ENCODE measurements at places on chromosomes 3 and 15.

DNA sequence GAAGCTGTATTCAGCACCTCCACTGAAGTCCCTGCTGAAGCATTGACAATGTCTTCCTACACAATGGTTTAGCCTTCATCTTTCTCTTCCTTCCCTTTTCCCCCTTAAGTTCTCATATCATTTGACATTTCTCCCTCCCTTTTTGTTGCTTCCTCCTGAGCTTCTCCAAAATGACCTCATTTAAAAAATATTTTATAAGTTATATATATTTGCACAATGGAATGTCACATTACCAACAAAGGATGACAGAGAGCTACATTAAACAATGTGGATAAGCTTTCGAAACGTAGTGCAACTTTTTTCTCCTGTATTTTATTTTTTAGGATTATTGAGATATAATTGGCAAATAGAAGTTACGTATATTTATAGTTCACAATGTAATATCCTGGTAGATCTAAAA lies 13.2 kb upstream of the DLG1 start:
- DNase-seq, result no peak

- no peak for DNase-seq
Observed at GRCh38 chr3:167941234-167941995, 154.3 kb downstream of the GOLIM4 start.

DNA sequence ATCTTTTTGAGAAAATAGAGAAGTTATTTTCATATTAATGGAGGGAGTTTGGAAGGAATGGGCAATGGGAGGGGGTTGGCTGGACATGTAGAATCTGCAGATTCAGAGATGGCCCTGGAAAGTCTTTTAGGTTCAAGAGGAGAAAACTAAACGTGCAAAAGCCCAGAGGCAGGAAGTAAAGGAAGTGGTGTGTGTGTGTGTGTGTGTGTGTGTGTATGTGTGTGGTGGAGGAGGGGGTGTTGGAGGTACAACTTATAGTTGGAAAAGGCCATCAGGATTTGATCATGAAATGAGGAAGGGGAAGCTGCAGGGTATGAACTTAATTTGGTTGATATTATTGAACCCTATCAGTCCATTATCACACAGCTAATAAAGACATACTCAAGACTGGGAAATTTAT lies 5.6 kb upstream of the LPP start:
- DNase-seq, result no peak

DNA sequence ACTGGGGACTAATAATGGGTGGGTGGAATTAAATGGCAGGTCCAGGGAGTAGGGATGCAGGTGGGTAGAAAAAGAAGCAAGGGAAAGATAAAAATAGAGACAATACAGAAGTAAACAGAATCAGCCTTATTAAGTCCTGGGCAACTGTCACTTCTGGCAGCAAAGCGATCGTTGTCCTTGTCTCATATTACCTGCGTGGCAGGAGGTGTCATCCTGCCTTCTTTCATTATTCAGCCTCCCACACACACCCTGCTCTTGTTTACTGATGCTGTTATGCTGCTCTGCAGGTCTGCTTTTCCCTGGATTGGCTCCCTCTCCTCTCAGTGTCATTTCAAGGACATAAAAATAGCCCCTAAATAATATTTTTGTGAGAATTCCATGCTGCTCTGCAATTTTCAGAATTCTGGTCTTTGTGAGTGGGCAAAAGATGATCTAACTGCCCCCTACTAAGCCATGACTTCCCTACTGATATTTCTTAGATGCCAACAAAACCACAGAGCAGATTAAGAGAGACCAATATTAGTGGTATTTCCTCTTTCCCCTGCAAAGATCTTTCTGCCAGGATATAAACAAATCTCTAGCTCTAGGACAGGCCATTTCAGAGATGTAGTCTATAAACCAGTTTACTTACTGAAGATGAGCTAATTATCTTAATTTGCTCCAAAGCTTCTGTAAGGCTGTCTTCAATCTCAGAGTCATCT lies 8.5 kb downstream of the VEPH1 start:
- DNase-seq, result no peak

DNA sequence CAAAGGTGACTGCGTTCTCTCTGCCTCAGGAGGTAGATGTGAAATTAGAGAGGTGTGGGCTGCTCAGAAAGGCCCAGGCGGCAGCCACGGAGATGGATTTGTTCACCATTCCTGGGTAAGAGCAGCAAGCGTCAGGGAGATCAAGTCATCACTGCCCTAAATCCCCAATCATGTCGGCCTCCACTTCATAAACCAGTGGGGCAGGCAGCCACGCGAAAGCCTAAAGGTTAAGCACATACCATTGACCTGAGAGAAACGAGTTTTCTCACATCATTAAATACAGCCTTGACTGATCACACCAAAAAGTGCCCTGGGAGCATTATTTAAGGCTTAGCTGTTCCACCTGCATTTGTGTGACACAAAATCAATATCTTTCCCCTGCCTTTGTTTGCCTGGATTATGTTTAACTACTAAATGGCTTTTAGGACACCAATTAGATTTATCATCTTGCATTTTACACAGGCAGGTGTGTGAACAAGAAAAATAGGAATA lies 50.7 kb upstream of the FOXB1 start:
- DNase-seq, result no peak

GRCh38 chr3:56932866-56933265 lies 127.6 kb upstream of the SPATA12 start:
- no peak for DNase-seq

DNA sequence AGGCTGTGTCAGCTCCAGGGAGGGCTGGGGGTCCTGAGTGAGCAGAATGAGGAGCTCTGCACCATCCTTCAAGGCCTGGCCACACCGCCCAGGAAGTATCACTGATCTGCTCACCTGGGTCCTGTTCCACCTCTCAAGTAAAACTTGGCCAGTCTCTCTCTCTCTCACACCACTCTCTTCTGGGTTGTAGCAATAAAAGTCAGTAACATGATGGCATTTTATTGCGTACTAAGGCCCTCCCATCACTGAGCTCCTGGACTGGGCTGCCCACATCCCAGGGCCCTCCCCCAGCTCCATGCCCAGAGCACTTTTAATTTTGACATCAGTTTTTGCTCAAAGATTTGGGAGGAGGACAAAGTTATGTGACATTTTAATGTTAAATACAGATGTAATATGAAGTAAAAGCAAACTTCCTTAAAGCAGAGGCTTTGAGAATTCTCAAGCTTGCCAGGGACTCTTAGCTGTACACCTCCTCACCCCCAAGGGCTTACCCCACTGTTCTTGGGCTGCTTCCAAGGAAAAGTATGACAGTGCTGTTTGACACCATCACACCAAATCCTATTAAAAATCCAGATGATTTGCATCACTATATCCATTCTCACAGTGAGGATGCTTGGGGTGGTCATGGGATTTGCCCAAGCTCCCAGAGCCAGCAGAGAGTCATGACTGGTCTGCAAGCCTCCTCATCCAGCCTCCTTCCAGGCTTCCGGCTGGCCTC lies 105.1 kb upstream of the SLCO2A1 start:
- no peak for DNase-seq

- DNase-seq, result no peak
Observed at GRCh38 chr3:107892955-107893624, 197.7 kb downstream of the CD47 start.

GRCh38 chr3:23761440-23761896 lies 44.3 kb upstream of the UBE2E1 start:
- no peak for DNase-seq

DNA sequence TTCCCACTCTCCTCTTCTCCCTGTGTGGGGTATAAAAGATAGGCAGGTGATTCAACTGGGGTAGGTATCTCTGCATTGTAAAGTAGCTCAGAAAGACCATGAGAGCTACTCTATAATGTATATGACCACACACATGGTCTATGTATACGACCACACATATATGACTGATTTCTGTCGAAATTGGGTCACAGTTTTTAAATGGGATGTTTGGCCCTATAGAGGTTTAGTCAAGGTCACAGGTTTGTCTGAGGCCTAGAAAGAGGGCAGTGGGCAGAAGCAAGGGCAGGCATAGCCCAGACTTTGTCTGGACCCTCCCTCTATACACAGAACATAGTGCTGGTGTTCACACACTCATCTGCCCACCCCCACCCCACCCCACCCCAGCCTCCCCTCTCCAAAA lies 4.4 kb downstream of the LAMP3 start:
- no peak for DNase-seq

GRCh38 chr3:53672981-53673380 lies 173.2 kb downstream of the CHDH start:
- DNase-seq, result no peak

DNA sequence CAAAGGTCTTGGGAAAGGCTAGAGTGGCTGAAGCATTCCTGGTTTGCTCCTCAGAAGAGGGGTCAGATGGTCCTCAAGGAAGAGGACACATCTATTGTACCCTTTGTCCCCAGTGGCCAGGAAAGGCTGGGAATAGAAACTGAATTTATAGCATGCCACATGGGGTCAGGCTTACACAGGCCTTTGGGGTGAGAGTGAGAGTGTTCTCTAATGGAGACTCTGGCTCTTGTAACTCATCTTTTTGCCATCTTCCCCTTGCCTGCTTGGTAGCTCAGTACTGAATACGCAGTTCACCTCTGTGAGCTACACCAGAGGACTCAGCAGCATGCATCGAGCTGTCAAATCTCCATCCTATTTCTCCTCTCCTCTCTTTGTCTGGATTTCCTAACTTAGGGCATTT lies 87.5 kb downstream of the ATP2B2 start:
- DNase-seq, result no peak

DNA sequence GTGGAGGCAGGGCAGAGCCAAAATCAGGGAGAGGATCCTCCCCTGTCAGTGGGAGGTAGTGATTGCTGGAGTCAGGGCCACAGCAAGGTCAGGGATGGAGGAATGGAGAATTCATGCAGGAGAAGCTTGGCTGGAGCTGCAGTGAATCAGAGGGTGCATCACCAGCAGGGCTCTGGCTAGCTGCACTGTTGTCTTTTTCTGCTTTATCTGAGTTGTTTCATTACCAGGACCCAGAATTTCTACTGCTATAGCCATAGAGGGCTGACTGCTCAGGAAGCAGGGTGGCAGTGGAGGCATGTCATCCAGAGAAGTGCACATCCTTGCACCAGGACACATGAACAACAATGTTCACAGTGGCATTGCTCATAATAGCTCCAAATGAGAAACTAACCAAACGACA lies 113.5 kb upstream of the GALNT15 start:
- DNase-seq, result no peak

DNA sequence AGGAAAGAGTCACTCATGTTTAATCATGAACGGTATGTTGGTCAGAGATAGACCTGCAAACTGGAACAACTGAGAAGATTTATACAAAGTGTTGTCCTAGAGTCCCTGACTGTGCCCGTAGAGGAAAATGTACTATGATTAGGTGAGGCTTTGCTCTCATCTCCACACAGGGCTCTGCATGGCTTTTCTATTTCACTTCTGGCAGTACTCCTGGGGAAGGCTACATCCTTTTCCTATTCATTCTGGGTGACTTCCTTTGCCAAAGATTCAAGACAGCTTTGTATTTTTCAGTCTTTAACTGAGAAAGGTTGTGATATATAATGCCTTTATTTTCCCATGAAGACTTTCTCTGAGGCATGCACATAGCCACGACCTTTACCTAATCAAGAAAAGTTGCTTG lies 414.7 kb downstream of the ZBTB20 start:
- DNase-seq, result no peak

DNA sequence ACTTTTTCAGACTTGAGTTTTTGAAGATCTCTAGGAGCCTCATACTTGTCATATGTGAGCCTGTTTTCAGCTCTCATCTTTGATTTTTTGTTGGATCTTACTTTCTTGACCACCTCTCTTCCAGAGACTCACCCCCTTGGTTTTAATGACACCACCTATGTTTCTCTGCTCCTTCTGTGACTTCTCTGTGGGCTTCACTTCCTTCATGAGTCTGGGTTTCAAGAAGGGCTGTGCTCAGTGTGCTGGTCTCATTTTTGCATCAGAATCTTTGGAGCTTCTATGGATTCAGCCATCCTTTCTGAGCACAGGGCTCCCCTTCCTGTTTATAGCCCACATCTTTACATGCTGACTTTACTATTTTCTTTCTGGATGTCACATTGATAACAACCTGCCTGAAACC lies 17.7 kb downstream of the PPM1L start:
- no peak for DNase-seq

- DNase-seq, result no peak
Observed at GRCh38 chr3:156371701-156372100, 183.2 kb downstream of the SSR3 start.
